ELR (cell line): ENCODE measurements at places on chromosomes 12 and 14.

GRCh38 chr12:40152783-40153383 lies 47.0 kb upstream of the SLC2A13 start:
- peak; percentile 54 for DNase-seq

GRCh38 chr12:19869413-19869812 lies 430.1 kb downstream of the AEBP2 start:
- DNase-seq = no peak

DNA sequence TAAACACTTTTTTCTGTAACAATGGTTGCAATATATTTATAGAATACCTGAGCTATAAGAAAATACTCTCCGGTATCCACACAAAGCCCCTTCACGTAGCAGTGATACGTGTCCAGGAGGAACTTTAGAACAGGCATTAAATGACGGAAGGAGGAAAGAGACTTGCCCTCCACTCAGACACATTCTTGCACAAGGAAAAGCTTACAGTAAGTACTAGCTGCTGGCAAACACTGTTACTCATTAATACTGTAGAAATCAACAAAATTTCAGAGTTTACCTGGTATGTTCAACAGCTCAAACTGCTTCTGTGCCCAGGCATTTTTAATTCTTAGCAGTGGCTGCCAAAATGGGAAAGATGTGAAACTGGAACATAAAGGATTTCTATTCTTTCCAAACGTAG lies 41.7 kb downstream of the PRKD1 start:
- no peak for DNase-seq

DNA sequence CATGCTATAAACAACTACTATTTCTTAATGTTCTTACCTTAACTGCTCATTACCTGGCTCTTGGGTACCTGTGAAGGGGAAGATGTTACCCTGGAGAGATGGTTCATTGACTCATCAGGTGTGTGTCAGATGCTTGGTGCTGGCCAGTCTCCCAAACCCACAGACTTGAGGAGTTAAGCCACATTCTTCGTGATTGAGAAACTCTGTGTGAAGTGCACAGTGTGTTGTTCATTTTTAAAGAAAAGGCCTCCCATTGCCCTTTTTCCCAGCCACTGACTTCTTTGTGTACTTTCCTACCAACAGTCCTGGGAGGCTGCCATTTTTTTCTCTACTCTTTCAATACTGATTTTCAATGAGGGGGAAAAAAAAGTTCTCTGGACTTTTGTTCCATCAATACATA lies 3.2 kb downstream of the MGST1 start:
- peak; percentile 83 for DNase-seq

- peak; percentile 54 for DNase-seq
These were observed 444.3 kb upstream of the RGS6 start for GRCh38 chr14:71487941-71488340.

DNA sequence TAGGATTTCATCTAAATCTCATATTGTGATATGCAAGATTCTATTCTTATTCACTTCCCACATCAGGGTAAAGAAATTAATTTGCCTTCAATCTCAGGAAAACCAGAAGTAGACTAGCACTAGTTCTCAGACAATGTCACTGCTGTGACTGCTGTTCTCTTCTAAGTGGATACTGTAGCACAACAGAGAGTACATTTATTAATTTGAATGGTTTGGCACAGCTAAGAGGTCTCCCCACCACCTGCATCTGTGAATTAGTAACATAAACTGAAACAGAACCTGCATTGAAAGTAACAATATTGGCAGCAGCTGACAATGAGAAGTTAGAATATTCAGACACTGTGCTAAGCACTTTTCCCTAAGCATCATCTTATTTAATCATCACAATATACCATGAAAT lies 253.1 kb downstream of the PDZRN4 start:
- DNase-seq = no peak

GRCh38 chr14:39912192-39913100 lies 480.2 kb upstream of the FBXO33 start:
- DNase-seq = no peak

GRCh38 chr14:58697266-58697929 lies 59.6 kb downstream of the DACT1 start:
- no peak for DNase-seq

GRCh38 chr12:67524861-67525616 lies 123.5 kb upstream of the DYRK2 start:
- no peak for DNase-seq

DNA sequence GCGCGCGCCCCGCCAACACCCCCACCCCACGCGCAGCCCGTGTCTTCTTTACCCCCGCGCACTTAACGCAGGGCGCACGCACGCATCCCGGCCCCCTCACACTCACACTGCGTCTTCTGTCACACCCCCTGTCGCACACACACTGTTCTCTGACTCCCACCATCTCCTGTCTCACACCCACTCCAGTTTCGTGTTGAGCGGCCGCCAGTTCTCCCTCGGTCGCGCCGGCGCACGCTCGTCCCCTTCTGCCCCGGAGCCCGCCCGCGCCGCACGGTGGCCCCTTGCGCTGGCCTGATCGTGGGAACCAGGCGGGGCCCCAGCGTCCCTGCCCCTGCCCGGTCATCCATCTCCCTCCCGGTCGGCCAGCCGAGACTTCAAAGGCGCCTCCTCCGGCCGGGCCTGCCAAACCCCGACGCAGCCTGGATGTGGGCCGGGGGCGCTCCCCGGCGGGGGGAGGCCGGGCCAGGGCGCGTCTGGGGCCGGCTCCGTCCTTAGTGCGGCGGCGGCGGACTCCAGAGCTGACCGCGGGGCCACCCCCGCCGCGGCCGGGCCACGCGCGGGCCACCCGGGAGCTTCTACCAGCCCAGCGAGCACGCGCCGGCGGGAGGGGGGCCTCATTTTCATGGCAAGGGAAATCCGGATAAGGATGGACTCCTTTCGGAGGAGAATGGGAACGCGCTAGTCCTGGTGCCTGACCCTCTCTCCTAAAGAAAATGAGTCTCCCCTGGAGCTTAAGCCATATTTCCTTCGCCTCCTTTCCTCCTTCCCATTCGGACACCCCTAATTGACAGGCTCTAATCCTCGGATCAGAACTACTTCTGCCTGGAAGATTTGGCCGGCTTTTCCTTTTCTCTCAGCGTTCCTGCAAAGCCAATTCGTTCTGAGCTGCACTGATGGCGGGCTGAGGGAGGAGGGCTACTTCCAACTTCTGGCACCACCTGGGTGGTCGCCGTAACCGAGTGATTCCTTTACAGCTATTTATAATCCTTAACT lies 82.0 kb upstream of the HMGA2 start:
- peak; percentile 69 for DNase-seq

DNA sequence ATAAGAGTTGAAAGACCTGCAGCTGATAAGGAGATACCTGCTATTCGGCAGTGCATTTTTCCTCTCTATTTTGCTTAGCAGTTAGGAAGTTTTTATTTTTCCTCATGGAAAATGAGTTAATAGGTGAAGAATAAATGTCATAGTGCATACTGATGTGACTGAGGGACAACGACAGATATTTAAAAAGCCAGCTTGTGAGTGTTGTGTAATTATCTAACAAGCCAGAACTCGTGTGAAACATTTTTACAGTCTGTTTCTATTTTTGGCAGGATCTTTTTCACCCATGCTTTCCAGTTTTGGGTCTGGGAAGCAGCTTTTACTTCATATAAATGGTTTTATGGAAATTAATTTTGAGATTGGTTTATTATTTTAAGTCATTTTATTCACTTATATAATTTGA lies 2.9 kb downstream of the FBXO34 start:
- no peak for DNase-seq

- DNase-seq = no peak
These were observed 58.7 kb downstream of the FUT8 start for GRCh38 chr14:65471038-65471878.

GRCh38 chr14:101025696-101026095 lies 122.2 kb upstream of the RTL1 start:
- no peak for DNase-seq

DNA sequence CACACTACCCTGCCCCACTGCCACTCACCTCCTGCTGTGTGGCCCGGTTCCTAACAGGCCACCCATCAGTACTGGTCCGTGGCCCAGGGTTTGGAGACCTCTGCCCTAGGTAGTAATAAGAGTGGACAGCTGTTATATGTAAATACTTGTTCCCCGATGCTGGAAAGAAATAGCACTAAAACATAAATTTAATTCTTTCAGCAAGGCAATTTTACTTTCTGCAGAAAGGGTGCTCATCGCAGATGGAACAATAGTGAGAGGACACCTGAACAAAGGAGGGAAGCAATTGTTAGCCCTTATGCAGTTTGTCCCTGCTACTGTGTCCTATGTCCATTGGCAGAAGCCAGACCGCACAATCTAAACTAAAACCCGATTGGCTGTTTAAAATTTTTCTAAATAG lies 5.9 kb upstream of the CYP46A1 start:
- no peak for DNase-seq

DNA sequence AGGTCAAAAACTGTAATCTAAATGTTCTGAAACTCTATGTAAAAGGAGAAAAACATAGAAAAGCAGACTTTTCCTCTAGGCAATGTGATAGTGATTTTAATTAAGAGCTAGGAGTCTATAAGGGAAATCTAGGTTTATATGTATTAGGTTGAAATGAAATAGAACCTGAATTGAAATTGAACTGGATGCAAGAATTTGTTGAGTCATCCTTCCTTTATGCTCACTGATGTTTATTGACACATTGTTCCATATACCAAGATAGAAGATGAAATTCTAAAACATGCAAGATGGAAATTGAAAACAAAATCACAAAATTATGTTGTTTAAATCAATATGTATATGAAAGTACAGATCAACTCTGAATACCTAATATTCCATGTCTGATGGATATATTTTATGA lies 170.4 kb upstream of the FLRT2 start:
- no peak for DNase-seq

- peak; percentile 36 for DNase-seq
These were observed 10.8 kb downstream of the SUOX start for GRCh38 chr12:56007564-56008559.

GRCh38 chr14:95304342-95304741 lies 15.4 kb downstream of the CLMN start:
- DNase-seq = no peak

DNA sequence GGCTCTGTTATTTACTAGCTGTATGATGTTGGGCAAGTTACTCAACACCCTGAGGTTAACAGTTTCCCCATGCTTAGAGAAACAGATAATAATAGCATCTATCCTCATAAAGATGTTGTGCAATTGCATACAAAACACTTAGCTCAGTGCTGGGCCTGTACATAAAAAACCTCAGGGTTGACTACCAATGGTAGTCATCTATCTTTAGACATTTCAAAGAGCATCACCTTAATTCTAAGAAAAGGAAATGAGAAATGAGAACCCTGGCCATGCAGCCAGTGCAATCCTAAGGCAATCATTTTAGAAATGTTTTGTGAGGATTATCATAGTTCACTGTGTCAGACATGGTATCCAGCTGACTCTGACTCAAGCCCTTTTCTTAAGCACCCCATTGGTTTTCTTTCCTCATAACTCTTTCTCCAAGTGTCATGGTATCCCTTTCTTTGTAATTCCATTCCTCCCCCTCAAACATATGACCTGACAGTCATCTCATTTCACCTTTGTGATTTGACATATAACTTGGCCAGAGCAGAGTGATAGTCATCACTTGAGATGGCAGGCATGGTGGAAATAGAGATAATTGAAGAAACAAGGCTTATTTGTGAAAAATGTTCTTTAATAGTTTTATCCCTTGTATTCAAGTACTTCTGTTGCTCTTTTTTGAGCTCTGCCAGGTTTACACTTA lies 29.5 kb upstream of the OSBPL8 start:
- DNase-seq = peak; percentile 36

DNA sequence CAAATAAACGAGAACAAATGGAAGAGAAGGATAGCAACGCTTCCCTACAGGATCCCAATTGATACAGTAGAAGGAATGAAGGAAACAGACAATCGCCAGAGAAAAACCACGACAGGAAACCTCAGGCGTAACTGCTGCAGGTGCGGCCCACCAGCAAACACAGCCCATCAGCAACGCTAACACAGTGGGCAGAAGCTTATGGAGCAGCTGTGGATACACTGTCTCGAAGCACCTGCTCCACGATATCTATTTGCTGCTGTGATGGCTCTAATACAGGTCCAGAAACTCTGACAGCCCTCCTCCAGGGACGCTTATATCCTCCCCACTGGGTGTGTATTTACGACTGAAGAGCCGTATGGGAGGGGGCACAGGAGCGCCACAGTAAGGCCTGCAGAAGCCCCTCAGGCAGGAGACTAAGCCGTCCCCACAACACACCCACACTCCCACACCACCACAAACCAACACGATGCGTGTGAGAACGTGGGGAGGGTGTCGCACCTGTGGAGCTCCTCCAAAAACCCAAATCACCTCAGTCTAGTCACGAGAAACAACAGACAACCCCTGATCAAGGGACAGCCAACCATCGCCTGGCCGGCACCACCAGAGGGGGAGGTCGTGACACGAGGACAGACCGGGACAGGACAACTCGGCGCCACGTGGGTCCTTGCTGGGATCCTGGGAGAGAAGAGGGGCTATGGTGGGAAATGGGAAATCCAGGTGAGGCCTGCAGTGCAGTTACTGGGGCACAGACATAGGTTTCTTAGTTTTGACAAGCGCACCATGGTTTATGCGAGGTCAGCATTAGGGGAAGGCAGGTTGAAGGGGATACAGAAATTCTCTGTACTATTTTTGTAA lies 24.0 kb downstream of the POLE start:
- no peak for DNase-seq

DNA sequence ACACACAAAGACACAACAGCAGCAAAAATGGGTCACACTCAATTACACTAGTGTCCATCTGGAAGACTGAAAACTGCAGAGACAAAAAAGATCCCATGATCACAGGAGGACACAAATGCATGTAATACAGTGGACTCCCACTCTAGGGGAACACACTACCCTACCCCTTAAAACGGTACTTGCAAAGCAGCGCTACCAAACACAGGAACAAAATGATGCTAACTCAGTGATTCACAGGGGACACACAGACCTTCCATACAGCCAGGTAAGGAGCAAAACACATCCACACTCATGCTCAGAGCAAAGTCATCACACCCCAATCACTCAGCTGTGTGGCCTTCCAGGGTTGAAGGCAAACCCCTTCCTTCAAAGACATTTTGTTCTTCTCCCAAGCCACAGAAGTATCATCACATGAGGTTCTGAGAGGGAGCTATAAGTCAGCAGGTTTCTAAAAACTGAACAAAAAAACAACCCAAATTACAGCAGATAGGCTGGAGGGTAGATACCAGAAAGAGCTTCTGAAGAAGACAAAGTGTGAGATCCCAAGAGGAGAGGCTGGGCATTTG lies 14.8 kb downstream of the SMUG1 start:
- DNase-seq = no peak

GRCh38 chr12:3170423-3171194 lies 93.4 kb downstream of the TSPAN9 start:
- DNase-seq = peak; percentile 97

GRCh38 chr12:109961201-109961600 lies 35.0 kb downstream of the GIT2 start:
- no peak for DNase-seq

GRCh38 chr14:26377150-26377549 lies 220.7 kb downstream of the NOVA1 start:
- DNase-seq = no peak

GRCh38 chr12:26122681-26123481 lies 2.0 kb downstream of the BHLHE41 start:
- DNase-seq = peak; percentile 78
